Esophagus squamous epithelium (tissue), 5 donors: ENCODE measurements at places on chromosomes 5 and 9.

- no peak for DNase-seq
- H3K4me3 ChIP-seq, result peak overlapping the region; percentile 80
- peaks cover 50% of the 10 kb centered on the region for H3K4me1 ChIP-seq
- H3K27ac ChIP-seq, result peak overlapping the region; percentile 87
- H3K27me3 ChIP-seq, result no peaks in the 10 kb centered on the region
These were observed 628 bp downstream of the ATOSB start for GRCh38 chr9:35114840-35115628.

DNA sequence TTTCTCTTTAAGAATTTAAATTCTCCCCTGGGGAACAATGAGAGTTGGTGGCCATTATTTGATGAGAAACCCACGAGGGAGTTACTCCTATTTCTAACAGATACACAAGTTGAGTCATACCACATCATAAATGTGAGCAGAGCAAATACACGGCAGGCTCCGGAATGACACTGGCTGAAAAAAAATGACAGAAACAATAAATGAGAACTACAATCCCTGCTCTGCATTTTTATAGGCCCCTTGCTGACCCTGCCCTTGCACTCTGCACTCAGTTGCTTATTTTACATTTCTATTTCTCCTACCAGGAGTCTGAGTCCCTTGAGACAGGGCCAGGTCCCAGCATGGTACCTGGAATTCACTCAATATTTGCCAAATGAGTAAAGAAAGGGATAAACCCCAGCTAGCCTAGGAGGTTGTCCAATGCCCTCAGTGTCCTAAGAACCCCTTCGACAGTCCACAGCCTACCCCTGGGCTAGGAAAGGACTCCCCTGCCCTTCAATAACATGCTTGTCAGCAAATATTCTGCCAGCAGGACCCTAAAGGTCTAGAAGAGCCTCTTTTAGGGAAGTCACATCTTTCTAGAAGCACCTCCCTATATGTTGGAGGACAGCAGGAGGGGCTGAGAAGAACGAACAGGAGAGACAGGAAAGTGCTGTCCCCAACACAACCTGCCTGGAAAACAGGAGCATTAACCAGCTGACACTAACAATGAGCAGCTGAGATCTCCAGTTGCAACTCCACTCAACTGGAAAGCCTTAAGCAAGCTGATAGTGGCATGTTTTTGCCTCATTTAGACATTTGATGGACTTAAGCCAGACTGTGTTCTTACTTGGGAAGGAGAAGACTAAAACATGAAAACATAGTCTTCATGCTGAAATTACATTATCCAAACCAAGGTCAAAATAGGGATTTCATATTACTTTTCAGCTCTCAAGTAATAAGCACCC is 191.2 kb downstream of the ACTL7B start:
- no peak for DNase-seq
- H3K4me1 ChIP-seq, result peaks cover 22% of the 10 kb centered on the region
- peak overlapping the region; percentile 59 for H3K27ac ChIP-seq
- H3K27me3 ChIP-seq, result no peaks in the 10 kb centered on the region
- H3K4me3 ChIP-seq, result no peak overlapping the region

GRCh38 chr9:128632066-128632465 is 24.6 kb downstream of the DYNC2I2 start:
- H3K27me3 ChIP-seq, result no peaks in the 10 kb centered on the region
- no peak overlapping the region for H3K27ac ChIP-seq
- no peak overlapping the region for H3K4me3 ChIP-seq
- peaks cover 40% of the 10 kb centered on the region for H3K36me3 ChIP-seq
- no peak for DNase-seq

DNA sequence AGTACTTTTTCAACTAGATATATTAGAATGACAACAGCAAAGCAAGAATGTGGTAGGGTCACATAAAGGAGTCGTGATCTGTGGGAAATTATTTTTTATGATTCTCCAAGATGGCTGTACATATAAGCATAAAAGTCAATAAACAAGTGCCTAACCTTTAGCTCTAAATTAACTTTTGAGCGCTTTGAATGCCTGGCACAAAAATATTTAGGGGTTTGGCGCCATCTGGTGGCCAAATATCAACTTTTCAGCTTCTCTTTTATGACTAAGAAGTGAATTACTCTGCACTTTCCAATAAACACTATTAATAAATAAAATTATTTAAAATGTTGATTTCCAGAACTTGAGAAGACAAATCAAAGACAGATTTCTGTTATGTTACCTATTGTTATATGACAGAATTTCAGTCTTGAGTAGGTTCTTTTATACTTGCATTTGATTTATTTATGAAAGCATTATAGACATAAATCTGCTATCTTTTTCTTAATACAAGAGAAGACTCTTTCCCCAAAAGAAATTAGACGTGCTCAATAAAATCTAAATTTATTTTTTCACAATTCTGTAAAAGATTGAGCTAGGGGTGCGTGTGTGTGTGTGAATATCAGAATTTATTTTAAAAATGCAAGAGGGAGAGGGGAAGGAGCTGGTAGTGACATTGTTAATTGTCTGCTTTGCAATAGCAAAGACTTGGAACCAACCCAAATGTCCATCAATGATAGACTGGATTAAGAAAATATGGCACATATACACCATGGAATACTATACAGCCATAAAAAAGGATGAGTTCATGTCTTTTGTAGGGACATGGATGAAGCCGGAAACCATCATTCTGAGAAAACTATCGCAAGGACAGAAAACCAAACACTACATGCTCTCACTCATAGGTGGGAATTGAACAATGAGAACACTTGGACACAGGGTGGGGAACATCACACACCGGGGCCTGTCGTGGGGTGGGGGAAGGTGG is 36.7 kb upstream of the ARRDC3 start:
- no peak for DNase-seq
- H3K36me3 ChIP-seq, result no peaks in the 10 kb centered on the region
